Activated T-cell treated with anti-CD3 and anti-CD28 coated beads, Interleukin-2, amount 50 U/mL, for 48 hours (primary cell): ENCODE measurements at places on chromosomes 12 and 14.
A peak's percentile ranks its signal among the peaks of the same experiment; 100 is the strongest.

DNA sequence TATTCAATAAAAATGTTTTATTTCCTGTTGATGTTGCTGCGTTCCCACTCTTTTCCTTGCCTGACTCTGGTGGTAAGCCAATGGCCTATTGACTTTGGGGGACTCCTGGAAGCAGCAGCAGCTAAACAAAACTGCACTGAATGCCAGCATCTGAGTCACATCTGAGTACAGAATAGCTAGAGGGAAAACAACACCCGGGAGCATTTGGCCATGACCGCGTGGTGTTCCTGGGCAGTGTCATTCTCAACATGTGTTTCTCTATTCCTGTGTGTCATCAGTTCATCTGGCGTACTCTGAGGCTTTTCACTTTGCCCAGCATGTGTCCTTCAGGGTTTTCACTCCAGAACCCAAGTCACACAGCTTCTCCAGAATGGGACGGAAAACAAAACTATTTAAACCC is 238.8 kb downstream of the PAWR start:
- DNase-seq, result no peak

GRCh38 chr12:124279315-124279714 is 15.6 kb upstream of the RFLNA start:
- no peak for DNase-seq

GRCh38 chr14:30855345-30856037 is 18.9 kb upstream of the COCH start:
- DNase-seq, result peak; percentile 39

- DNase-seq, result no peak
These were observed 140.5 kb downstream of the OTOGL start for GRCh38 chr12:80239867-80240266.

DNA sequence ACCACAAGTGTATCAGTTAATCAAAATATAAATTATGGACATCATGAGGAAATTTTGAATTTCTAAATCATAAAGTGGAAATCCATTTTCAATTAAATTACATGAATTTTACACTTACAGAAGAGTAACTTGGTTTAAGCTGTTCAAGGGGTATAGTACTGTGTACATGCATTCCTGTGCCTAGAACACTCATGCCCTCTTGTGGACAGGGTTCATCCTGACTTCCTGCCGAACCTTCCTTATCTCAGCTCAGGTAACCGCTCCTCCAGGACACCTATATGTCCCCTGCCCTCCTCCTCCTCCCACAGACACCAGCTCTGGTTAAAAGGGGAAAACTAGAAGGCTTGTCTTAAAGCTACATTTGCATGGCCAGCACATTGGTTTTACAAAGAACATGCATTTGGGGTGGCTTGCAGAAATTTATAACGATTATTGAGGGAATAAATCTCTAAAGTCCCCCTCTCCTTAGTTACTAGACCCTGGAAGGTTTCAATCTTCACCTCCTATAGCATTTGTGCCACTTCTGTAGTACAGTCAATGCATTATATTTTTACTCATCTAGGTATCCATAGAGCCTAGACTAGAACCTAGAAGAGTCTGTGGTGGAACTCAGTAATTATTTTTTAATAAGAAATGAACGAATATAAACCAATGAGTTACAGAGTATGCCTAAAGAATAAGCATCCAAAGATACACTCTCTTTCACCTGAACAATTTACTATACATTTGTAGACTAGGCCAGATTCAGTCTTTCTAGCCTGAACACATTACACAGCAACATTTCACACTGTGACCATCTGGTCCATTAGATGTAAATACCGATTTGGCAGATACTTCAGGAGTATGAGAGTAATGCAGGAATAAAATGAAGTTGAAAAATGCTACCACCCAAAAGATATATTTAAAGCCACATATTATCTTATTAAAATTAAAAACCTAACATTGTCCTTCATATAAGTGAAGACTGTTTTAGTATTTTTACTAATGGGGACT is 345.6 kb downstream of the PAWR start:
- no peak for DNase-seq

GRCh38 chr14:91230397-91231035 is 14.0 kb downstream of the GPR68 start:
- DNase-seq, result no peak

DNA sequence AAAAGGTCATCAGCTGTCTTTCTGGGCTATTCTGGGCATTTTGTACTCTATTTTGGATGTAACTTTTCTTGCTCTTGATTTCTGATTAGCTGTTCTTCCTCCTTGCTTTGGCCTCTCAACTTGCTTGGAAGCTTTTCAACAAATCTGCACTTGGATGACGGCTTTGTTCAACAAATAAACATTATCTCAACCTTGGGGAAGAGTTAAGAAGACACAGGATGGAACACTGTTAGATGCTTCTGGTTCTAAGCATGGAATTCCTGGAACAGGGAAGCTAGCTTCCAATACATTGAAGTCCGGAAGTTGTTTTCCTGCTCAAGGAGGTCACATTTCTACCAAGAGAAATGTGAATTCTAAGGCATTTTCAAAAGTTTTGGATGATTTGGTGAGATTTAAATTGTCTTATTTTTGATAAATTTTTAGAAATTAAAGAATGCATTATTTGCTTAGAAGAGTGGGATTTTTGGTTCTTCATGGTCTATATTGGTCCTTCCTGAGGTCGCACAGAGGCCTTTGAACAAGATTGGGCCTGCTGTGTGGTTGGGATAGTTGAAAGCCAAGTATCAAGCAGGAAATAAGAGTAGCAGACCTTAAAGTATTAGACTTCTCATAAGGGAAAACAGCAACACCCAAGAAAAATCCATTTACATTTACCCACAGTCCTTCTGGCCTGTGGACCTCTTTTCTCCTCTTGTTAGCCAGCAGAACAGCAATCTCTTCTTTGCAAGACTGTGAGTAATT is 59.2 kb downstream of the PPFIBP1 start:
- DNase-seq, result no peak

DNA sequence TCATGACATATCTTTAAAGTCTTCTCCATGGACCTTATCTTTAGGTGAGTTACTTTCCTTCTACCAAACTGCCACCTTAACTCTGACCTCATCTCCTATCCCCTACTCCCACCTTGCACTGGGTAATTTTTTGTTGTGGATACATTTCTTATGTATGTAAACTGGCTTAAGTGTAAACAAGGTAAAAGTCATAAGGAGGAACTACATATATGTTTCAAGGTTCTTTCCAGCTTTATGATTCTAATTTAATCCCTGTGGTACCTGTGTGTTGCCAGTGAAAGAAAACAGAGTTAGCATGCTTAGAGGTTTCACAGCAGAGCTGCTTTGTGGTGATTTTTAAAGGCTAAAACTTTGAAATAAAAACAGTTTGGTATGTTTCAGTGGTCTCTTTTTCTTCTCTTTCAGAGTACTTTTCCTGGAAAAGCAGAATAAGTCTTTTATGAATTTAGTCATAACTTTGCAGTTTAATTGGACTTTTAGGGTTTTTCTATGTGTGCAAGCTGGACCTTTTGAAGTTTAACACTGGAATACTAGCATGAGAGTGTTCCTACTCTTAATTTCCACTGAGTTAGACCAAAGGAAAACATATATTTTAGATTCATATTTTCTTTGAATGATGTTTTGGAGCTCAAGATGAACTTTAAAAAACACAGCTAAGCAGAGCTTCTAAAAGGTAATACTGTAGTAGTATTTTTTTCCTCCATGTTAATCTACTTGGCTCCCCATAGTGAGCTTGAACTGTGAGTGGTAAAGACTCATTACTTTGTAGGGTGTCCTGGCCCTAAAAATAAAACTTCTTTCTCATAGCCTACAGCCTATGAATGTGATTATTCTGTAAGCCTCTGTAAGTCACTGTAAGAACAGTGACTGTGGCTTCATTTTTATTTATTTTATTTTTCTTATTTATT is 105.4 kb downstream of the FUT8 start:
- no peak for DNase-seq

DNA sequence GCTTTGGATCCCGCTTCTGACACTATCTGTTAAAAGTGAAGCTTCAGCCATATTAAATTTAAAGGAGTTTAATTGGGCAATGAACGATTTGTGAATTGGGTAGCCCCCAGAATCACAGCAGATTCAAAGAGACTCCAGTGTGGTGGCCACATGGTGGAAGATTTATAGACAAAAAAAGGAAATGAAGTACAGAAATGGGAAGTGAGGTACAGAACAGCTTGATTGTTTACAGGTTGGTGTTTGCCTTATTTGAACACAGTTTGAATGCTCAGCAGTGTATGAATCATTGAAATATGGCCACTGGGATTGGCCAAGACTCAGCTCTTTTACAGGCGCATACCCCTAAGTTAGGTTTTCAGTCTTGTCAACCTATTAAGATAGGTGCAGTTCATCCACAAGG is 21.9 kb downstream of the CCDC91 start:
- DNase-seq, result no peak

GRCh38 chr12:52310622-52311284 is 10.4 kb downstream of the KRT83 start:
- DNase-seq, result no peak

GRCh38 chr14:24403294-24403998 is 4.6 kb downstream of the NYNRIN start:
- no peak for DNase-seq

DNA sequence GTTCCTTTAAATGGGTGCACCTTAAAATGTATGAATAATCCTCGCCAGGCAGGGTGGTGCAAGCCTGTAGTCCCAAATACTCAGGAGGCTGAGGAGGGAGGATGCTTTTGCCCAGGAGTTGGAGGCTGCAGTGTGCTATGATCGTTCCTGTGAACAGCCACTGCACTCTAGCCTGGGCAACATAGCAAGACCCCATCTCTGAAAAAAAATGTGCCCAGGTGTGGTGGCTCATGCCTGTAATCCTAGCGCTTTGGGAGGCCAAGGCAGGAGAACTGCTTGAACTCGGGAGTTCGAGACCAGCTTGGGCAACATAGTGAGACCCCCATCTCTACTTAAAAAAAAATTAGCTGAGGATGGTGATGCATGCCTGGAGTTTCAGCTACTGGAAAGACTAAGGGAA is 39.6 kb downstream of the ACACB start:
- no peak for DNase-seq

DNA sequence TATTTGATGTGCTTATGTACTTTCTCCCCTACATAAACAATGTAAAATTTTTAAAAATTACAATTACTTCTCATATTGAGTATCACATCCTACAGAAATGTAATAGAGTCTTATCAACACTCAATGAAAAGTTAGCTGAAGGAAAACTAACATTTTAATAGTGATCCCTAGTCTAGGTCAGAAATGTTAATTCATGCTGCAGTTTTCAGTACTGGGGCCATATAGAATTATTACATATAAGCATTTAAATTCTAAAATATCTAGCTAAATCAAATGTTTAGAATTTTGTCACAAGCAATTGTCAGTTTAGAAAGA is 37.8 kb downstream of the SLC6A15 start:
- DNase-seq, result no peak

DNA sequence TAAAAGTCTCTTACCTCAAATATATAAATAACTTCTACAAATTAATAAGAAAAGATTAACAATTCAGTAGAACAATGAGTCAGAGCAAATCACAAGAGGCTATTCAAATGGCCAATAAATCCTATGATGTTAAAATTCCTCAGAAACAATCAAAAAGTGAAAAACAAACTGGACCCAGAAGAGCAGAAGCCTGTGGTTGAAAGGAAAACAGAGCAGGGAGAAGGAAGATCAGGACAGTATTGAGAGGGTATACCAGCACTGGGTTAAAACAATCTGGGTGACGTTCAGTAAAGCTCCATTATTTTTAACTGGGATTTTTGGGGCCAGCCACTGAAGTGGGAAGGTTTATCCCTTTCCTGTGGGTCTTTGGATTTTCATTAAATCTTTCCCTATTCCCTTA is 39.7 kb upstream of the PCED1B start:
- no peak for DNase-seq

- no peak for DNase-seq
These were observed 25.2 kb upstream of the NCOR2 start for GRCh38 chr12:124592481-124593160.

DNA sequence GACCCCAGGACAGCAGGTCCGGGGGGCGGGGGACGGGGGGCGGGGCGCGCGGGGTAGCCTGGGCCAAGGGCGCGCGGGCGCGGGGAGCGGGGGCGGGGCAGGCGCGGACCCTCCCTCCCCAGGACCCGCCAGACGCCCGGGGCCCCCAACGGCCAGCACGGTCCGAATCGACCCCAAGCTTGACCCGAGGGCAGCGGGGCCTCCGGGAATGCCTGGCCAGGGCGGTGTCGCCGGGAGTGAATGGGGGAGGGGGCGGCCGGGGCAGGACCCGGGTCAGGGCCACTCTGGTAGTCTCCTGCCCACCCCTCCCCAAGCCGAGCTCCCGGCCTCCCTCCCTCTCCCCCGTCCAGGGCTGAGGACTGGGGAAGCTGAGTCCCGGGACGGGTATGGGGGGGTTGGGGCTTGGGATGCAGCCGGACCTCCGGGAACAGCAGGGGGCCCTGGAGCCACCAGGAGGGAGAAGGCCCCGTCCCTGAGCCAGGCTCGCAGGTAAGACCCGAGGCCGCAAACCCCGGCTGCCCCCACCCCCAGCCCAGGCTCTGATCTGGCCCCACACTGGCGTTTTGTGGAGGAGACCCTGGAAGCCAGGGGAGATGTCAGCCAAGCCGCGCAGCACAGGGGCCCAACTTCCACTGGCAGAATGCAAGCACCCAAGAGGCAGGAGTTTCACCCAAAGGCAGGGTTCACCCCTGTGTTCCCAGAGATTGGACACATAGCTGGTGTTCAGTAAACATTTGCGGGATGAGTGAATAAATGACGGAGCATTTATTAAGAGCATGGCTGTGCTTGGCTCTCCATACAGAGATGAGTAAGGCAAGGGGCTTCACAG is 545 bp upstream of the GALNT9 start:
- DNase-seq, result no peak

- DNase-seq, result no peak
These were observed 54.2 kb upstream of the OR5AU1 start for GRCh38 chr14:21210023-21210422.

DNA sequence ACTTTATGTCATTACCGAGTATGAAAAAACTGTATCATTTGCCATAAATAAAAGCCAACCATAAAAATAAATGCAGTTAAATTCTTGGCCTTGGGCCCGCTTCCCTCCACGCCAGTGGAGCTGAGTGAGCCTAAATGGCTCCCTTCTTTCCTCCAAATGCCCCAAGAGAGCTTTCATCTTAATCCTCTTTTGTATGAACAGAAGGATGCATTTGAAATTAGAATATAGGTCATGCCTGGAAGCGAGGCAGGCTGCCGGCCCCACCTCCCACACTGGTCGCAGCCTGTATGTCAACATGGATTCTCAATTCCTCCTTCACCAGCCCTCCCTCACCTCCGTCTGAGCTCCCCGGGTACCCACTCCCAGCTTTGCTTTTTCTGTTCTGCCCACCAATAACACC is 245.7 kb downstream of the SLC15A4 start:
- DNase-seq, result no peak

DNA sequence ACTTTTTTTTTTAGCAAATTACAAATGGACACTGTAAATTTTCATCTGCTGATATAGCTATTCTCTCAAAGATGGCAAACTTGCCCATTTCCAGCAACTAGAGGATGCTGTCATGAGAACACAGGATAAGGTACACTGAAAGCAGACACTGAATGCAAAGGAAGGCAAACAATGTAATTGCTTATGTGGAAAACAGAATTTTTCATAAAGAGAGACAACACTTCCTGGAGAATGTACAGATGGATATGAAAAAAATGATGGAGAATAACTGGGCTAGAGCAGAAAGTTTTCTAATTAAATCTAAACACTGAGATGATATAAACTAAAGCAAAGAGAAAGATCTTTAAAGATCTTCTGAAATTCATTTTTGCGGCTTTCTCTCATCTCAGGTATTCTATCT is 581 bp downstream of the CD69 start:
- no peak for DNase-seq

- peak; percentile 51 for DNase-seq
These were observed 1.1 kb downstream of the ATXN2 start for GRCh38 chr12:111597831-111598636.
